ENCODE measurements at places on chromosomes 1 and 21.

GRCh38 chr21:45481977-45482898 lies 60.0 kb downstream of the SLC19A1 start:
- no peak for DNase-seq

- DNase-seq: no peak
These were observed 15.9 kb downstream of the ATF6 start for GRCh38 chr1:161781995-161782394.

DNA sequence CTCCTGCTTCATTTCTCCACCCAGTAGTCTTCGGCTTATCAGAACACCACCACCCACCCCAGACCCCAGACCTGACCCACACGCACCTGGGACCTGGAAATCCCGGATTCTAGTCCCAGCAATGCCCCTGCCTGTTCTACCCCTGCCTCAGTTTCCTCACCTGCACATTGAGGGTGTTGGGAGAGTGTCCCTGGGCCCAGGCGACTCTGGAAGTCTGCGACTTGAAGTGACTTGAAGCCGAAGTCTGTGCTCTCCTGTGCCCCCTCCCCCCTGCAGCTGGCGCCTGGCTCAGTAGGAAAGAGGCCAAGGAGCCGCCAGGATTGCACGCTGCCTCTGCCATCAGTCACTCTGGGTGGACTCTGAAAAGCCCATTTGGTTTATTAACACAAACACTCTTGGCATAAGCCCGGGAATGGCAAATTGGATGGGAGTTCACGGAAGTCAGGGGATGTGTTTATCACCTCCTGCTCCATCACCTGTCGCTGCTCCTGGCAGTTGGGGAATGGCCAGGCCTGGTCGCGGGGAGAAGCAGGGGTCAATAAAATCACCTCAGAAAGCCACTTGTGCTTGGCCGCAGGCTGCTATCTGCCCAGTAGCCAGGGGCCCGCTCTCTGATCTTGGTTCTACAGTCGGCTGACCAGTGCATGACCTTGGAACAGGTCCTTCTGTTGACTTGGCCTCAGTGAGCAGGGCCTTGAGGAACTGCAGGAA lies 132.7 kb downstream of the ACTL8 start:
- DNase-seq: no peak

GRCh38 chr1:207026104-207026534 lies 6.4 kb downstream of the C1orf116 start:
- DNase-seq: no peak

- no peak for DNase-seq
These were observed 402.8 kb downstream of the PCP4 start for GRCh38 chr21:40270047-40270446.

- DNase-seq: no peak
These were observed 1.1 kb downstream of the BATF3 start for GRCh38 chr1:212698467-212699103.

DNA sequence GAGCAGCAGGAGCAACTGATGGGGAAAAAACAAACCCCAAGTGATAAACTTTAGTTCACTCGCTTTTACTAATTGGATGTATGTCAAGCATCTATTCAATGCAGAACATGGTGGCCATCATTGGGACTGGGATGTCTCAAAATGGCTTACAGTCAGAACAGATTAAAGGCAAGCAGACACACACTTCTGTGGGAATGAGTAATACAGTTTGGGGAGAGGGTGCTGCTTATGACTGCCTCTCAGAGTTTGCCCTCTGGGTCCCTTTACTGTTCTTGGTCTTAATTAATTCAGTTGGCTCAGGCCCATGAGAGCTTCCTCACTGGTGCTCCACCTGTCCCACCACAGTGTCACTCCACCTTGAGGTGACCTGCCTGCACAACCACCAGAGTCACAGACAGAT lies 119.5 kb downstream of the TBX19 start:
- DNase-seq: no peak

DNA sequence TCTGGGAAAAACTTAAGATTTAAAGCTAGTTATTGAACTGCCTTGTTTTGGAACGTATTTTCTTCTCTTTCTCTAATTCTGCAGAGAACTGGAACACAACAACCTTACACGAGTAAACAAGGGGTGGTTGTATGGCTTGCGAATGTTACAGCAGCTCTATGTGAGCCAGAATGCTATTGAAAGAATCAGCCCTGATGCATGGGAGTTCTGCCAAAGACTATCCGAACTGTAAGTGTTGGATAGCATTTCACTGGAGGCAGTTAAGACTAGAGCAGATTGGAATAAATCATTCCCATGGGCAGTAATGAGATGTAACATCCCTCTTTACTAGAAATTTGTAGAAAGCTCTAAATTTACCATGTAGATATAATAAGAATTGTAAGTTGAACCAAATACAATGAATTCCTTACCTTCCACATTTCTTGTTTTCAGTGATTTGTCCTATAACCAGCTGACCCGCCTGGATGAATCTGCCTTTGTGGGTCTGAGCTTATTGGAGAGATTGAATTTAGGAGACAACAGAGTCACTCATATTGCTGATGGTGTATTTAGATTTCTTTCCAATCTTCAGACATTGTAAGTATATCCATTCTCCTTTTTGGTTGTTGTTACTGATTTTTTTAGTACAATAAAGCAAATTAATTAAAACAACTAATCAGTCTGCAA lies 22.9 kb downstream of the LRIG2 start:
- DNase-seq: no peak

DNA sequence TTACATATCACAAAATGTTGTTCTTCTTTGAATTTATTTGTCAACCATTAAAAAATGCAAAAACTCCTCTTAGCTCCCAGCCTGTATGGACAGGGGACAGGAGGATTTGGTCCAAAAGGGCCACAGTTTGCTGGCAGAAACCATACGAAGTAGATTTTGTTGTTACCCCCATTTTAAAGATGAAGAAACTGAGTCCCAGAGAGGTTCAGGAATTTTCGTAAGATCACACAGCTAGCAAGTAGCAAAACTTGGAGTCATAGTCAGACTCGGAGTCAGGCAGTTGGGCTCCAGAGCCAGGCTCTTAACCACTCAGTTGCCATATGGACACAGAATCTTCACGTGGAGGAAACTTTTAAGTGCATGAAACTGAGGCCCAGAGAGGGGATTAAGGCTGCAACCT lies 91.4 kb downstream of the TAS1R2 start:
- DNase-seq: no peak

GRCh38 chr1:161843156-161843555 lies 77.0 kb downstream of the ATF6 start:
- DNase-seq: no peak

- no peak for DNase-seq
These were observed 9.5 kb downstream of the STX6 start for GRCh38 chr1:181013144-181013543.

- DNase-seq: no peak
These were observed 81.1 kb upstream of the ST6GALNAC5 start for GRCh38 chr1:76786222-76786621.

- DNase-seq: no peak
These were observed 63.1 kb upstream of the PBX1 start for GRCh38 chr1:164495905-164496304.

GRCh38 chr1:93296555-93297154 lies 49.1 kb upstream of the DR1 start:
- no peak for DNase-seq

- no peak for DNase-seq
These were observed 100.6 kb downstream of the ROR1 start for GRCh38 chr1:63874278-63874880.

DNA sequence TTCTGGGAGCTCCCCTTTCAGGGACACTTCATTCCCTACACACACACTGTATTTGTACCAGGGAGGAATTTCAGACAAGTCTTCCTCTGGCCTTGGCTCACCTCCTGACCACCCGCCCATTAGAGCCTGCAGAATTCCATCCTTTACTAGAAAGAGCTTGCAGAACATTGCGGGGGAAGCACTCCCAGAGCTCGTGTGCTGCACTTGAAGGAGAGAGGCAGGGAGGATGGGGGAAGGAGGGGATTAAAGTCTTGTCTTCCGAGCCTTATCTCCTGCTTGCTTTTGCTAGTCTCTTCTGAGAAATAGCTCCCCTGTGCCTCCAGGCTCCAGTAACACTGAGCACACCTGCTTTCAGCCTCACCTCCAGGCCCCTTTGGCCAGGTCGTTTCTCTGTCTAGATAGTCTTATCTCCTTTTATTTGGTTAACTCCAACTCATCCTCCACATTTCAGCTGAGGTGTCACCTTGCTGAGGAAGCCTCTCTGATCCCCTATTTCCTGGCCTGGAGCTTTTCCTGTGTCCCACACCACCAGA lies 62.0 kb downstream of the PCNX2 start:
- DNase-seq: no peak

- no peak for DNase-seq
These were observed 78.5 kb upstream of the ADAMTS5 start for GRCh38 chr21:27045281-27045985.

GRCh38 chr1:104235141-104235540 lies 485.4 kb downstream of the AMY1C start:
- no peak for DNase-seq

DNA sequence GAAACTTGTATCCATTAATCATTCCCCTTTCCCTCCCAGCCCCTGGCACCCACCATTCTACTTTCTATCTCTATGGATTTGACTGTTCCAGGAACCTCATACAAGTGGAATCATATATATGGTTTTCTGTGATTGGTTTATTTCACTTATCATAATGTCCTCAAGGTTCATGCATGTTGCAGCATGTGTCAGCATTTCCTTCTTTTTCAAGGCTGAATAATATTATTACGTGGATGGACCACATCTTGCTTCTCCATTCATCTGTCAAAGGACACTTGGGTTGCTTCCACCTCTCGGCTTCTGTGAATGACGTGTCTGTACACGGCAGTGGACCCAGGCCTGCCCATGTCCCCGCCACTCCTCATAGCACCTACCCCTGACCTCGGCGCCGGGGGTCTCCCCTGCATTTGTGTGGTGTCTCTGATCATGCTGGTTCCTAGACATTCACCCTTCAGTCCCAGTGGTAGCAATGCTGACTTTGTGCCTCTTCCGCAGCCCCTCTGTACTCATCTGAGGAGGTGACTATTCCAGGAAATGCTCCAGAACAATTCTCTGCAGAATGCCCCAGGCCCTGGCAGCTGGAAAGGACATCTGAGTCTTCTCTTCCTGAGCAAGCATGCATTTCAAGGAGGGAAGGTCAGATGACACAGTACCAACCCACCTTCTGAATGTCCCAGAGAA lies 136.9 kb downstream of the PSMG1 start:
- DNase-seq: no peak

DNA sequence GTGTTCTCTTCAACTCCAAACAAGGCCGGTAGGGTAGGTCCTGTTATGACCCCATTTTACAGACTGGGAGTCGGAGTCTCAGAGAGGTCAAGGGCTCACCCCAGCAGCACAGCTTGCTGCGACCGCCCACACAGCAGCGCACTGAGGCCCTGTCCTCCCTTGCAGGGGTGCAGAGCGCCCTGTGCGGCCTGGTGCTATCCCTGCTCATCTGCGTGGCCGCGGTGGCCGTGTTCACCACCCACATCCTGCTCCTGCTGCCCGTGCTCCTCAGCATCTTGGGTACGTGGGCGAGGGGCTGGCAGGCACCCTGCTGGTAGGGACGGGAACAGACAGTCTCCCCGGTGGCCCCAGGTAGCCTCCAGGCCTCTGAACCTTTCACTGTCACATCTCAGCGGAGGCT lies 55.9 kb downstream of the DISP3 start:
- DNase-seq: no peak

- DNase-seq: no peak
These were observed 9.8 kb upstream of the GJA8 start for GRCh38 chr1:147892731-147893214.

DNA sequence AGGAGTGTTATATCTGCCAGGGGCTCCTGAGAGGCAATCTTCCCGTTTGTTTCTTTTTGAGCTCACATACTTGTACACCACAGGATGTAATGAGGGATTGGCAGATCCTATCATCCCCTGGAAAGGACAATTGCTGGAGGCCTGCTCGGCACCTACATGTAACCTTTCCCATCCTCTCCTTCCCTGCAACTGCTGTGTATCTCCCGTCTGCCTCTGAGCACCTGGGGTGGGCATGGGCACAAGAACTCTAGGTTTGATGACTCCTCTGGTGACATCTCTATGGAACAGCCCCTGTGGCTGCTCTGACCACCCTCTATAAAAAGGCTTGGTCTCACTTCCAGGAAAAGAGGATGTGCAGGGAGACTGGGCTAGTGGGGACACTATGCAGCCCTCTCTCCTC lies 25.0 kb upstream of the SMIM12 start:
- DNase-seq: no peak

DNA sequence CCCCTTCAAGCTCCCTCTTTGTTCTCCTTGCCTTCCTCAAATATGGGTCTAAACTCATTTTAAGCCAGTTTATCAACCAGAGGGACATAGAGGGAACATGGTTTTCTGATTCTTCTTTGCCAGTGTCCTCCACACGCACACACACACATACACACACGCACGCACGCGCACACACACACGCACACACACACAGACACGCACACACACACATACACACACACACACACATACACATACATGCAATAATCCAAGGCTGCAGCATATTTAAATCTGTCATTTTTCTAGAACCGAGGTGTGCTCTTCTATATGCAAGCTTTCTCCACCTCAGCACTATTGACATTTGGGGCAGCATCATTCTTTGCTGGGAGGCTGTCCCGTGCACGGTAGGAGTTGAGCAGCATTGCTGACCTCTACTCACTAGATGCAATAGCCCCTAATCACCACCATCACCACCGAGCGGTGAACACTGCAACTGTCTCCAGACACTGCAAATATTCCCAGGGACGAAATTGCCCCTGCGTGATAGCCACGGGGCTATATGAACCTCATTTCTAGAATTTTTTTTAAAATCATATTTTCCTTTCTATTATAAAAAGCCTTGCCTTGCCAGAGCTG lies 8.0 kb downstream of the TNFRSF9 start:
- DNase-seq: no peak

- no peak for DNase-seq
These were observed 8.2 kb downstream of the BACH1 start for GRCh38 chr21:29306920-29307319.

- DNase-seq: no peak
These were observed 28.7 kb upstream of the SLC45A3 start for GRCh38 chr1:205709059-205709398.

DNA sequence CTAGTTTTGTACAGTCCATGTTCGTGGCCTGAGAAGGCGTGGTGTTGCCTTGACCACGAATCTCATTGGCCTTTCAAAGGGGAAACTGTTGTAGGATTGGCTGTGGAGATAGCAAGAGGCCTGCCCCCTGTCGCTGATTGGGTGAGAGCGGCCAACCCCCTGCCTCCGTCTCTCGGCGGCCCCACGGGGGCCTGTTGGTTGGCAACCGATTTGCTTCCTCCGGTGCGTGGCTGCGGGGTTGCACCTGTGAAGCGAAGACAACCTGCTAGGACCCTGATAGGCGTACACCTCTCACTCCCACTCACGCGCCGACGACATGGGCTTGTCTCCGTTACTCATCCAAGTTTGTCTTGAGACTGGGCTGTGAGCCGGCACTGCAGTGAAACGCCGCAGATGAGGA lies at the start of gene UBE2U:
Gene UBE2U, plus strand, starts transcription at position 204 of the 400 bp plus-strand sequence. CDS start 428 bp downstream, outside the sequence.
- DNase-seq: no peak

Measured in urinary bladder (tissue), 4 donors.